ENCODE measurements at places on chromosomes 16 and 17.

DNA sequence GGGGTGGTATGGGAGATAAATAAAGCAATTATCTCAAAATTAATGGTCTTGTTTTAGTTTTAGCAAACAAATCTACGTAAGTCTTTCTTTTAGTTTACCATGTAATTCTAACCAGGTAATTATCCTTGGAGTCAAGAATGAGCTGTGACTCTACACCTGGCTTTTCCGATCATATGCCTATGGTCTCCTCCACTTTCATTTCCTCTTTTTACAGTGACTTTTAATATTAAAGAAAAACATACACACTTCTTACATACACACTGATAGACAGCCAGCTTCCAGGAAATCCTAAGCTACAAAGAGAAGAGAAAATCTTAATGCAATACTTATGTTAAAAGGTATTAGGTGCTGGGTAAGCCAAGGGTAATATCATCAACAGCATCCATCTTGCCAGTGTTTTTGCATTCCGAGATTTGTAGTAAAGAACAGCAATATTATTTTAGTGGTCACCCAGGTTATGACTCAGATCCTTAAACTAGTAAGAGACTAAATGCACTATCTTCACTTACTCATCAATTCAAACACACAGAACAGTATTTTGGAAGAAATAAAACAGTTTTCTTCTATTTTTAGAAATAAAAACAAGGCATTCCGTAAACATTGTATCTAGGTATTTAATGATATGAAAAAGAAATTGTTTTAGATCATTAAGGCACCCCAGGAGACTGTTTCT lies 4.4 kb upstream of the IRX5 start:
- no peak for DNase-seq

GRCh38 chr17:4018446-4018845 lies 54.2 kb upstream of the ATP2A3 start:
- DNase-seq, result no peak

DNA sequence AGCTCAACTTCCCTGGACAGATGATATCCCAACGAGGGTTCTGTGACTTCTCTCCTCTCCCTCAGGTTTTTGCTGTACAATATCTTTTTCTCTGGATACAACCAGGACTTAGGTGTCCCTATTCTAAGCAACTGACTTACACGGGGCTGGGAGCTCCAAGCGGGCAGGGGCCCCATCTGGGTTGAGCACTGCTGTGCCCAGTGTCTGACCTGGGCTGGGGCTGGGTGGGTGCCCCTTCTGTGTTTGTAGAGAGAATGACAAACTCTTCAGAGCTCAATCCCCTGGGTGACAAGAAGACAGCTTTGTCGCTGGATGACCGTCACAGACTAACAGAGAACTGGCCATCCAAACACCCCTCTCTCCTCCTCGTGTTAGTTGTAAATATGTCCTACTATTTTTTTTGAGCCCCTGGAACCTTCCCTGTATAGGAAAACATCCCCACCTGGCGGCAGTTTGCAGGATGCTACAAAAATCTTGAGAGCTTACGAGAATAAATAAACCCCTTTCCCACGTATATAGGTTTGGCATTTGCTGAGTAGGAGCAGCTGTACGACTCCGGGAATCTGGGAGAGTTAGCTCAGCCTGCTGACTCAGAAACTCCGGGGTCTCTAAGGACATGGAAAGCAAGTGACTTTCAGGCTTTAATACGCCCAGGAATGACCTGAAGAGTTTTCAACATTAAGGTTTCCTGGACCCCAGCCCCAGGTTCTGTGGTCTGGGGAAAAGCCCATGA lies 23.7 kb upstream of the RCVRN start:
- peak; percentile 21 for DNase-seq

- DNase-seq, result no peak
Observed at GRCh38 chr16:85062323-85062722, 34.7 kb downstream of the KIAA0513 start.

GRCh38 chr17:82006468-82007227 lies 16.0 kb downstream of the CENPX start:
- no peak for DNase-seq

GRCh38 chr17:33057564-33057963 lies 65.9 kb downstream of the SPACA3 start:
- no peak for DNase-seq

GRCh38 chr17:44071772-44072171 lies 1.2 kb downstream of the G6PC3 start:
- no peak for DNase-seq

DNA sequence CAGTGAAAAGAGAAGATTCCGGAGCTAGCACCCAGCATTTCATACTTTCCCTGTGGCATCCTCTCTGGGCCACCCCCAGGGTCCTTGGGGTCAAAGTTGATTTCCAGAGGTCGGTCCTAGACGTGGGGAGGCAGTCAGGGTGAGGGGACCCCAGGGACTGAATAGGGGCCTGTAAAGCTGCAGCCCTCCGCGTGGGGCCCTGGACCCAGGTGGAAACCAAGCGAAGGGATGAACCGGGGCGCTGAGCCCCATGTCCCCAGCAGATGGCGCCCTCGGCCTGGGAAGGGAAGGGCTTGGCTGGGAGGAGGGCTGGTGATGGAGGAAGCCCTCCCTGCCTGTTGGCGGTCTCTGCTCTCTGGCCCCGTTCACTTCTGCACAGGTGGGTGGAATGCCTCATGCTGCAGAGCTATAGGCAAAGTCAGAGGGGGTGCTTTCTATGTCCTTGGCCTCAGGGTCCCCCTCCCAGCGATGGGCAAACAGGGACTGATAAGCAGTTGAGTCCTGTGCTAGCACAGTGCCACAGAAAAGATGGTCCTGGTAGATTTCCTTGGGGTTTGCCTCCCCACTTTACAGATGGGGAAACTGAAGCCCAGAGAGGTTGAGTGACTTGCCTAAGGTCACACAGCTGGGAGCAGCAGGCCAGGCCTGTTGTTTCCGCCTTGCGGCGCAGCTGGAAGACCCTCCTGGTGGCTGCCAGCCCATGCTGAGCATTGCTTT lies 163.4 kb upstream of the CIBAR2 start:
- peak; percentile 59 for DNase-seq

DNA sequence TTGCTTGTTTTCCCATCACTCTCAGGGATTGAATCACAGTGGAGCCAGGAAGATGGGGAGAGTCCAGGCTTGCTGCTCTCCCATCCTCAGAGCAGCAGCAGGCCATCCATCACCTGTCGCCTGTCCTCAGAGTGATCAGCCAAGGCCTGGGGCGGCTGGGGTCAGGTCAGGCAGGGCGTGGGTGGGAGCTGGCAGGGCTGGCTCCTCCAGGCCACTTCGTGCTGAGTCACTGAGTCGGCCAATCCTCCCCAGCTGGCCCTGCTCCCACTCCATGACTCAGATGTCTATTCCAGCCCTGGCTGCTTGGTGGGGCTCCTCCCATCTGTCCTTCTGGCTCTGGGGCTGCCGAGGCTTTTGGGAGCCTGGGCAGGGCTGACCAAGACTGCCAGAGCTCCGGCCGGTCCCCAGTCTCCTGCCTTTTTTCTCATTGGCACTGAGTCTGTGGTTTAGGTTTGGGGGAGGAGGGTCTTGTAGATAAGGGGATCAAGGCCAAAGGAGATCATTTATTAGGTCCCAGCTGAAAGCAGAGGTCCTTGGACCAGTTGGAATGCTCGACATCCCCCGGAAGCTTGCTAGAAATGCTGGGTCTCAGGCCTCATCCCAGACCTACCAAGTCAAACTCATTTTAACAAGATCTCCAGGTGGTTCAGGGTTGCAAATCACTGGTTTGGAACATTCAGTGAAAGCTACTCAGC lies 72.7 kb downstream of the ABCC1 start:
- no peak for DNase-seq

DNA sequence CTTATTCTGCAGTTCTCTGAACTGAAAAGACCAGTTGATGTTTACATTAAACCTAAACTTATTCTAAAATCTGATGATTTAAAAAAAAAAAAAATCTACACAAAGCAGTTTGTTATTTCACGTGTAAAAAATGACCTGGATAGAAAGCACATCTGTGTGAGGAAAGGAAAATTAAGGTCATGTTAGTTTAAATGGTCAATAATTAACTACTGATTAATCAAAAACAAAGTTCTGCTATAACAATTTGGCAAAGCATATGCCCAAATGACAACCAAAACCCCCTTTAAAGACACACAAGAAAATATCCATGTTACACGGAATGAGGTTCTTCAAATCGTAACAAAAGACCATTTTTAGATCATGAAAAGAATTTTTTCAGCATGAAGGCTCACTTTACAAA lies 30.4 kb downstream of the CACNG1 start:
- no peak for DNase-seq

DNA sequence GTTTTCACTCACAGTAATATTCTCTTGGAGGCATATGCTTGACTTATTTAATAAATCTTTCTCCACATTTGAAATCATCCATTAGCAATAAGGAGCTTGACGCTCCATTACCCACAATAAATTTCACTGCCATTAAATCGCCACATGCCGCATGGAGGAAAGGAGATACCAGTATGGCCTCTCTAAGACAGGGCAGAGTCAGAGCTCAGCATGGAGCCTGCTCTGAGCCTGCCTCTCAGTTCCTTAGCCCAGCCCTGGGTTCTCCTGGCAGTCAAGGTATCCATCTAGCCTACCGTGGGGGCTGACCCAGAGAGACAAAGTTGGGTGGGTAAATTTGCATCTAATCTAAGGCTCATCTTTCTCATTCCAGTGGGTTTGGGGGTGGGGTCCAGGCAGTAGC lies 80.3 kb upstream of the CES5A start:
- DNase-seq, result no peak

DNA sequence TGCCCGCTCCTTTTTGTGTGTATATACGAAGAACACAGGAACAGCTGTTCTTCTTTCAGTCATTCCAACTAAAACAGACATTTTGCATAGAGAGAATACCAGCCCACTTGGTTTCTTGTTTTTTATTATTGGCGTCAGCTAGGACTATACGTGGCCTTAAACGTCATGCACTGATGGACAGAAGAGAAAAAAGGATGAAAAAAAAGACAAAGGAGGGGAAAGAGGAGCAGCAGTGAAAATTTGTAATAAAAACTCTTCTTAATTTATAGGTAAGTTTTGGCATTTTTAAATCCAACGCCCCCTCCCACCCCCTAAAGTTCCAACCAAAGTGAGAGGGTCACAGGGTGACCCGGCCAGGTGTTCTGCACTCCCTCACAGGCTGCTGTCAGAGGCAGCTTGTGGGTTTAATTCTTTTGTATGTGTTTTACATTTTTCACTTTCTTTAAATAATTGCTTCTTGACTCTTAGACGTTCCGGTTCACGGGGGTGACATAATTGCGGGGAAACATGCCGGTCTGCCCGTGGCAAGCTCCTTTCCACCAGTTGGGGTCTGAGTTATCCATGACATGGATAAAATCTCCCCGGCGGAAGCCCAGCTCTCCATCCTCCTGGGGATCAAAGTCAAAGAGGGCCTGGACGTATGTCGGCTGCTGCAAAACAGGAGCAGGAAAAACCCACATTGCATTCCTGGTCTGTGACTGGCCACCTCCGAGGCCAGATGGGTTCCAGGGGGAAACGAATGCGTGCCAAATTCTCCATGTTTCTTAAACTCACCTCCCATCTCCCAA lies 30.9 kb upstream of the SLC25A19 start:
- peak; percentile 82 for DNase-seq

DNA sequence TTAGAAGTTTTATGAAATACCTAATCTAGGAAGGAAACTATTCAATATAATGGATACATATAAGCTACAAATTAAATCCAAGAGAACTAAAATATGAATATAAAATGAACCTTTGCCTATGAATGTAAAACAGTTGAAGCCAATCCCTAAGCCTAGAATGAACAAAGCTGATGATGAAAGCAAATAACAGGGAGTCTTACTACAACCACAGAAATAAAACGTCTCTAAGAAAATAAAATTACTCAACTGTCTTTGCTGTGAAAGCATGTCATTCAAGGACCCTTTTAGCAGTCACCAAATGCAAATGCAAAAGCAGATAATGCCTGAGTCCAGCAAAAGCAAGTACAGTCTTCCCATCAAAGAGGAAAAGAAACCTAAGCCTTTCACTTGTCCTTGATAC lies 23.0 kb downstream of the FAM222B start:
- no peak for DNase-seq

GRCh38 chr16:69486724-69487123 lies 62.3 kb downstream of the CYB5B start:
- DNase-seq, result no peak

All from GM12865 (cell line).